Thyroid gland (tissue), 4 donors: ENCODE measurements at places on chromosomes 3 and 15. TPM values are rescaled to one million over a fixed set of nuclear protein-coding genes. Genes with fewer than 3 reads are reported as not detected.

DNA sequence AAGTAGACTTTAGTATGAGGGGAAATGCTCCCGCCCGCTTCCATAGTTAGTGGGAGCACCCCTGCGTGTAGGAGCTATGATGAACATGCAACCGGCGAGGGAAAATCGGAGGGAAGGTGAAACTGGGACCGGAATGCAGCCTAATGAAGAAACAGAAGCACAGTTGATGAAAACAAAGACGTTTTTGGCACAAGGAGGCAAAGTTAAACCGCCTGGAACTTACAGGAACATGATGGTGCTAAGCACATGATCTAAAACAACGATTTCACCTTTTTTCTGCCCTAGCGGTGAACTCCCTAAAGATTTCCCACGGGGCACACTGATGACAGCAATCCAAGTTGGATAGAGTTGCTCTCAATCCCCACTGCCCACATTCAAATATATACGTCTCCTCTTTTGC lies 49.4 kb upstream of the SPATA12 start:
- DNase-seq: no peak

The MBNL1 gene
- total RNA-seq: 190 TPM

GRCh38 chr15:74421302-74422245 lies 12.2 kb downstream of the SEMA7A start:
- no peak for DNase-seq

- DNase-seq: peak; percentile 93
These were observed 172.9 kb upstream of the CTDSPL start for GRCh38 chr3:37688756-37689155.

GRCh38 chr3:191314109-191314728 lies 15.0 kb upstream of the CCDC50 start:
- DNase-seq: no peak

DNA sequence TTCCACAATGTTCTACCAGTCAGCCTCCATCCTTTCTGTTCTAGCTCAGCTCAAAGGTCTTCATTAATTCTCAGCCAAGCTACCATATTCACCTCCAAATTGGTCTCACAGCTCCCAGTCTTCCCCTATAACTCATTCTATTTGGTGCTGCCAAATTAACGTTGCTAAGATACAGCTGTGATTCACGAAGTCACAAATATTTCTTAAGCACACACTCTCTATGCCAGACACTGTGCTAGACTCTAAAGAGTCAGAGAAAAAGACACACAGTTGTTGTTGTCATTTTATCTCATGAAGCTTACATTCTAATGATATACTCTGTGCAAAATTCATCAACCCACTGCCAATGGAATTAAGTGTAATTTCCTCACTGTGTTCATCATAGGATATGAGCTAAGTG lies 102.8 kb downstream of the FRMD5 start:
- DNase-seq: no peak

- DNase-seq: peak; percentile 64
These were observed 25.7 kb downstream of the TMOD2 start for GRCh38 chr15:51776952-51777569.

DNA sequence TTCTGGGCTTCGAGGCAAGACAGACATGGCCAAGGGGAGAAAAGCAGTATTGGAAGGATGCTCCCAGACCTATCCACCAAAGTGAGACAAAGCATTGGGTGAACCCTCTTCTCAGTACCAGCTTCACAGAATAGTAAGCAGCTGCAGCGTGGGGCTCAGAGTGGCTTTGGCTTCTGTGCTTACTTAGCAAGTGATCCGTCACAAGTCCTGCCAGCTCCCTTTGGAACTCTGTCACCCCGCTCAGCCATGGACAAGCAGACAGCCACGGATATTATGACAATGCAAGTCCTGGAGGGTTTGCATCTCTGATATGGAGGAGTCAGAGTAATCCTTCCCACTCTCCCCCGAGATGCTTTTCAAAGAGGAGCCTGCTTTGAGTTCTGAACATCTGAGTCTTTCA lies 90.8 kb downstream of the SLCO3A1 start:
- peak; percentile 87 for DNase-seq

- DNase-seq: no peak
These were observed 172.0 kb upstream of the HES1 start for GRCh38 chr3:193963808-193964516.

DNA sequence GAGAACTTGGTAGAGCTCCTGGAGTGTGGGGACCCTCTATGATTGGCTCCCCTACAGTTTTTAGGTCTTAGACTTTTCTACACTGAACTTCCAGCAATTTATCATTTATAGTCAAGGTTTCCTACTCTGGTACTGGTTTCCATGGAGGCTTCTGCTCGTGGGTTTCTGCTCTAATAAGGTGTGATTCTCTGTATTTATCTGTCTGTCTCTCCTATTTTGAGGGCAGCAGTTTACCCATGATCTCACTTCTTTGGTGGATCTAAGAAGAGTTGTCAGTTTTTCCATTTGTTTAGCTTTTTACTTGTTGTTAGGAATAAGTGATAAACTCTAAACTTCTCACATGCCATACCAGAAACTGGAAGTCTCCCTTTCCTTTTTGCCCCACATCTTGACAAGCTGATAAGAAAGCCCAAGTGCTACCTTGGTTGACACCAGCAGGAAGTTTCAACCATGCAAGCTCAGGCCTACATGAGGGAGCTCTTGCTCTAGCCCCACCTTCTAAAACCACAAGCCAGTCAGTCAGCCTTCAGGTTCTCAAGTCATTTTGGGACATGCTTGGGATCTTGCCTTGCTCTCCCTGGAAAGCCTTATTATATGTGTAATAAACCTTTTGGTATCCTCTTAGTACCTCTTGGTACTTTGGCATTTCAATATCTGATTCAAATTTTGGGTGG lies 10.0 kb downstream of the TIMMDC1 start:
- no peak for DNase-seq

DNA sequence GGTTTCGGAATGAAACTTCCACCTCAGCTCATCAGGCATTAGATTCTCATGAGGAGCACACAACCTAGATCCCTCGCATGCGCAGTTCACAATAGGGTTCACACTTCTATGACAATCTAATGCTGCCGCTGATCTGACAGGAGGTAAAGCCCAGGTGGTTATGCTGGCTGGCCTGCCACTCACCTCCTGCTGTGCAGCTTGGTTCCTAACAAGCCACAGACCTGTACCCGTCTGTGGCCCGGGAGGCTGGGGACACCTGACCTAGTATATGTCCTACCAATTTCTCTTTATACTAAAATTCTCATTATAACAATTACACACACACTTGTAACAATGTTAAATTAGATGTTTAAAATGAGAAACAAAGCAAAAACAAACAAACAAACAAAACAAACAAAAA lies 172.2 kb downstream of the SLC9A9 start:
- no peak for DNase-seq
